ENCODE measurements at places on chromosomes 2 and 18.

DNA sequence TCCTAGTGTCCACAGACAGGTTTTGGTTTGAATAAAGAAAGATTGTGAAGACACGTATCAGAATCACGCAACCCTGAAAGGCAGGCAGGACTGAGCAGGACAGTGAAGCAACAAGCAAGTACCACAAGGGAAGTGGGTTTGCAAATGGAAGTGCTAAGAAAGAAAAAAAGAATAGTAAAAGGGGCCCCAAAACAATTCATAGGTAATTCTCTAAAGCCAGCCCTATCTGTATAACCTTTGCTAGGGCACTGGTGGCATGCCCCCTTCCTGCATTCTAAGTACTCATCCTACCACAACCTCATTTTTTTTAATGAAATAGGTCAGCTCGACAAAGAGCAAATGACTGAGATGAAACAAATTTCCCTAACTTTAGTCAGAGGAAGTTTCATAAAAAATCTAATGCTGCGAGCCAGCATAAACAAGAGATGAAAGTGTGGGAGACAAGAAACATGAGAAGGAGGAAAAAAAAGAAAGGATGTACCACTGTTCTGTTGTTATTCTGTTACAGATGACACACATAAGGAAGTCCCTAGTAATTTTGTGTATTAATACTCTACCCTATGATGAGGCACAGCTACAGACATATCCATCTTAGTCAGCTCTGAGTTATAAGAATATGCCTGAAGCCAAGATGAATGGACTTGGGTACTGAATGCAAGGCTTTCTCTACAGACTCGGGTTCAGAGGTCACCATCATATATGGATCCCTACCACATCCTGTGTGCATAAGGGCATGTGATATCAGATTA lies 32.2 kb downstream of the IKZF2 start:
- DNase-seq = no peak

DNA sequence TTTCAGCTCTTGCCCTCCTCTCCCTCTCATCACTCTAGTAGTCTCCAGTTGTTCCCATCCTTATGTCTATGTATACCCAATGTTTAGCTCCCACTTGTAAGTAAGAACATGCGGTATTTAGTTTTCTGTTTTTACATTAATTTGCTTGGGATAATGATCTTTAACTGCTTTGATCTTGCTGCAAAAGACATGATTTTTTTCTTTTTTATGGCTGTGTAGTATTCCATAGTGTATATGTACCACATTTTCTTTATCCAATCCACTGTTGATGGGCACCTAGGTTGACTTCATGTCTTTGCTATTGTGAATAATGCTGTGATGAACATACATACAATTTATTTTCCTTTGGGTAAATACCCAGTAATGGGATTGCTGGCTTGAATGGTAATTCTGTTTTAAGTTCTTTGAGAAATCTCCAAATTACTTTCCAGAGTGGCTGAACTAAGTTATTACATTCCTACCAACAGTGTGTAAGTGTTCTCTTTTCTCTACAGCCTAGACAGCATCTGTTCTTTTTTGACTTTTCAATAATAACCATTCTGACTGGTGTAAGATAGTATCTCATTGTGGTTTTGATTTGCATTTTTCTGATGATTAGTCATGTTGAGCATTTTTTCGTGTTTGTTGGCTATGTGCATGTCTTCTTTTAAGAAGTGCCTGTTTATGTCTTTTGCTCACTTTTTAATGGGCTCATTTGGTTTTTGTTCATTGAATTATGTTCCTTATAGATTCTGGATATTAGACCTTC lies 179.6 kb upstream of the SLC39A10 start:
- DNase-seq = no peak

DNA sequence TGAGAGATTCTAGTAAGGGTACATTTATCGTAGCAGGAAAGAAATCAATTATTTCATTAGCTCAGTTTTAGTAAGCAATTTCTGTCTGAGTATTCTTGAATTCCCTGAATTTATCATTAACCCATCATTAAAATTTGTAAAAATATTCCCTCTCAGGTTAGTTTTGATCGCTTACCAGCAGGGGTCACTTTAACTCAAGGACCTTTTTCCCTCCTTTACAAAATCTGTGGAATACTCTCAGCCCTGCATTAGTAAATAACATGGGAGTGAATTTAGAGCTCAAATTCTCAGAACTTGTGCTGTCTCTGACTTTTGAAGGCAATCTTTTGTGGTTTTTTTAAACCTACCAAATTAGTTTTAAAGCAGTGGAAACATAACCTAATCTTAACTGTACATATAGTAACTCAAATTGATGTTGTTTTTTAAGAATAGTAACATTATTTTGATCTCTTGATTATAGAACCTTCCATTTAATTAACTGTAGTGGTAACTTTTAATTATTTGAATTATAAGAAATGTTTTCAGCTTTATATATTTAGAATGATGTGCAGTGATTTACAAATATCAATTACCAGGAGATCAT lies 97.2 kb downstream of the AGPS start:
- no peak for DNase-seq

GRCh38 chr2:200050921-200051610 lies 95.7 kb downstream of the MAIP1 start:
- DNase-seq = no peak

GRCh38 chr2:149465873-149466272 lies 121.7 kb downstream of the MMADHC start:
- DNase-seq = no peak

DNA sequence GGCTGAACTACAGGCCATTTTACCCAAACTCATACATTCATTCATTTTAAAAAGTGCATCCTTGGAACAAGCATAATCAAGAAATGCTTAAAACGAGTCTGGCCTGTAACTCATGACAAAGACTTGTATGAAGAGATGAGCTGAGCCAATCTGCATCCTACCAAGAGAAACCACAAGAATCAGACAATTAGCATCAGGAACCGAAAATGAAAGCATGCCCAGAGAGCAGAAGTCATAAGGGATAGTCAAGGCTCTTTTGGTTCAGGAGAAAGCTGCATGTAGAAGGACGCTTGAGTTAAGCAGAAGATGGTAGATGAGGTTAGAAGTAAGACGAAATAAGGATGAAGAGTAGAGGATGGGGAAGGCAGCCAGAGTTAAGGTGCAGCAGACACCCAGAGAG lies 137.0 kb upstream of the CTNNA2 start:
- DNase-seq = no peak

DNA sequence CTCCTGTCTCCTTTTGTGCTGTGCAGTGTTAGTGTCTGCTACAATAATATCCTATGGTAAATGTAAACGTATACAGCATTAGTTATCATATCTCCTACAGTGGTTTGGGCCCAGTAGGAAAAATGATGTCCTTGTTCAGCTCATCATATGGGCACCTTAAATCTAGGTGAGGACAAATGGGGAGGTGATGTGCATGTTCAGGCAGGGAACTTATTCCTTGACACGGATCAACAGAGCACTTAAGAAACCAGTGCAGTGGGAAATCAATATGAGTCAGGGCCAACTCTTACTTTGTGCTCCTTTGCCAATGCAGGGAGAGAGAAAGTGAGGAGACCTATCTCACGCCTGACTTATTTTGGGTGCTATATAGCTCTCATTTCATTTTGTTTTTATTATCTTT lies 76.4 kb downstream of the KLHL14 start:
- no peak for DNase-seq

DNA sequence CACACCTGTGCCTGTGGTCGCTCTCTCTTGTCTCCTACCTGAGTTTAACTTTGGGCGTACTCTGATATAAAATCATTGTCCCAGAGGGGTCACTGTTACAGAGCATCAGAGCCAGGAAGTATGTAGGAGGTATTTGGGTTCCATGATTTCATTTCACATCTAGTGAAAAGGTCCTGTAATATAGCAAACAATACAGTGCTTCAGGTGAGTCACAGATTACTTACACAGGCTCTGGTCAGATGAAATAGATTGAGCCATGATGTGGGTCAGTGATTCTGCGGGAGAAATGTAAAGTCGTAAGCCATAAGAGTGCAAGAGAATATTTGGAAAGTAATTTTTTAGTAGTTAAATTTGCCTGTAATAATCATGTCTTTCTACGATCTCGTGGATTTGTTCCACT lies 70.2 kb downstream of the SOCS6 start:
- DNase-seq = peak; percentile 63

DNA sequence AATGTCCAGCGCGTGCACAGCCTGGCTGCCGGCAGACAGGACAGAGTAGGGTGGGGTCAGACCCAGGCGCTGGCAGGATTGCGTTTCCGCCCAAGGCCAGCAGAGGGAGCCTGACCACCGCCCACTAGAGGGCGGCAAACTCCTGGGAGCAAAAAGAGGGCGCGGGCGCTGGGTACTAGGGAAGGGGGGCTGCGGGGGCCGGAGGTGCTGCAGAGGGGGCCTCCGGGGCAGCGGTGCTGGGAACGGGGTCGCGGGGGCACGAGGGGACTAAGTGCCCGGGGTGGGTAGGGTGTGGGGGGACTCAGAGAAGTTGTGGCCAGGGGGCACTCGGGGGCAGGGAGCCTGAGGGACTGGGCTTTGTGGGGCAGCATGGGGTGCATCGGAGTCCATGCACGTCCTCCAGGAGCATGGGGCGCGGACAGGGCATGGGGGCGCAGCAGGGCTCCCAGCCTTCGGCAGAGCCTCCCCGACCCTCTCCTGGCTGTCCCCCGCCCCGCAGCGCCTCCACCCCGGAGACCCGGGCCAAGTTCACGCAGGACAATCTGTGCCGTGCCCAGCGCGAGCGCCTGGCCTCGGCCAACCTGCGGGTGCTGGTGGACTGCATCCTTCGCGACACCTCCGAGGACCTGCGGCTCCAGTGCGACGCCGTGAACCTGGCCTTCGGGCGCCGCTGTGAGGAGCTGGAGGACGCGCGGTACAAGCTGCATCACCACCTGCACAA lies 3.2 kb downstream of the TEKT4 start:
- DNase-seq = no peak

- no peak for DNase-seq
These were observed 814 bp downstream of the FKBP7 start for GRCh38 chr2:178477443-178478129.

GRCh38 chr18:7232218-7232617 lies 1.3 kb downstream of the LRRC30 start:
- no peak for DNase-seq

- DNase-seq = no peak
These were observed 187.8 kb upstream of the RAB6C start for GRCh38 chr2:129791712-129792111.

- peak; percentile 57 for DNase-seq
These were observed 1.3 kb upstream of the DPYSL5 start for GRCh38 chr2:26846334-26847306.

DNA sequence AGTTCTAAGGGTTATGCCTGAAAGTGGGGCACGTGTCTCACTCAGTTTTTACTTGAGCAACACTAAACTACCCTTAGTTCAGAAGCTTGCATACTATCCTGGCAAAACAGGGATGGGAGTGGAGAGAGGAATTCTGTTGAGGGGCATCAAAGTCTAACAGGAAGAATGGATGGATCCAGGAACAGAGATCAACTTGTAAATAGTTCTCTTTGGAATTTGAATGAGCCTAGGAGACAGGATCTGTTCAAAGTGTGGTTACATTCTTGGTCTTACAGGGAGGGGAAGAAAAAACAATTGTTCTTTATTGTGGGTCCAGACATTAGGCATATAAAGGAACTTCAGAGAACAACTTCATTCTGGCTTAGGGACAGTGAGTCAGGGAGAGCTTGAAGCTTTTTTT lies 560.2 kb downstream of the CNTNAP5 start:
- DNase-seq = no peak

DNA sequence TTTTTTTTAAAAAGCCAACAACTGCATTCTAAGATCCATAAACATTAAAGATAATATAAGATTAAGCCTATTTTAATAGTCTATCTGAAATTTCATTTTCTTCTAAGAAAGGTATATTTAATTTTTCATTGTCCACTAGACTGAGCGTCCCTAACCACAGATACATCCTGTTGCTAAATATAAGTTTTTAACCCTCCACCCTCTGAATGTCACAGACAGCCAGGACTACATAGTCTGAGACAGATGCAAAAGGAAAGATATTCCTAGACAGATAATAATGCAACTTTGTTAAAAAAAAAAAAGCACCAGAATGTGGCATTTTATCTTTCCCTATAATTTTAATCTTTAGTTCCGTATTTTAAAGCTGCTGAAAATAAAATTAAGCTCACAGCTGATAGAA lies 114.6 kb downstream of the ZEB2 start:
- DNase-seq = no peak

DNA sequence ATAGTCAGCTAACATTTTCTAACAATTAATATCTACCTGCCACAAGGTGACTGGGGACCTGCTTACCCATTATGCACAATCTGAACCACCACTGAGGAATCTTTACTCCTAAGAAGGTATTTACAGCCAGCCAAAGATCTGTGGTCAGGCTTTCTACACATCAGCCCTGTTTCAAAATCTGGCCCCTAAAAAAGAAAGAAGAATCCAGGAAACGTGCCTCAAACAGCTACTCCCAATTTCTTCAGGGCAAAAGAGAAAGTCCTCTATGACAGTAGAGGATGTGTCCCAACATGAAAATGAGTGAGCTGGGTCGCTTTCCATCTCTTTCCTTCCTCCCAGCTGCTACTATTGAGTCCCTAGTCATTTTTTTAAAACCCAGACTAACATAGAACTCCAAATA lies 79.5 kb downstream of the EPB41L3 start:
- no peak for DNase-seq

GRCh38 chr2:69701100-69701945 lies 40.6 kb upstream of the ANXA4 start:
- DNase-seq = no peak

DNA sequence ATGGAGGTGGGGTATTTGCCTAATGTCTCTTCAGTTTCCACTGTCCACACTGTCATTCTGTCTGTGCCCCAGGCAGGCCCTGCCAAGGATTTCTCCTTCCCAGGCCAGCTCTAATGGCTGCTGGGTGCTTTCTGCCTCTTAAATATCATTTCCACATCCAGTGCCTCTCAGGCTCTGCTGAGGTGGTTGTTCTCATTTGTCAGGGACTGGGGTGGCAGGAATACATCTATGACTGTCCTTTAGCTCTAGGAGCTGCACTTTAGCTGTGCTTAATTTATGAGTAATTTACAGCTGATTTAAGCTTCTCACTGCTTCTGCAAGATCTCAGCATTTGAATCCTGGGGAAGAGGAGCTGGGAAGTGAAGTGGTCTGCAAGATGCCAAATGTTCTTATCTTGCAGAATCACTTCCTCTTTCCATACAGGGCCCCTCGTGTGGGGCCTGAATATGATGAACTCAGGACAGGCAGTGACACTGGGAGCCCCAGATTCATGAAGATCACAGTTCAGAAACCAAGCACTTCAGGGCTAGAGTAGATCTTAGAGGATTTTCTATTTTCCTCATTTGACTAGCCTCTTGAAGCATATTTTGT lies 150.2 kb downstream of the FSHR start:
- DNase-seq = no peak

GRCh38 chr2:164903204-164903603 lies 52.1 kb downstream of the SLC38A11 start:
- DNase-seq = peak; percentile 33

- DNase-seq = peak; percentile 72
These were observed 89.5 kb upstream of the STK39 start for GRCh38 chr2:168336786-168337388.

GRCh38 chr2:47618272-47618552 lies 164.7 kb upstream of the MSH6 start:
- no peak for DNase-seq

GRCh38 chr18:21069468-21069867 lies 42.1 kb downstream of the ROCK1 start:
- no peak for DNase-seq
